CD8-positive, alpha-beta T cell (primary cell): ENCODE measurements at places on chromosomes 11 and 22. TPM values are rescaled to one million over a fixed set of nuclear protein-coding genes. Genes with fewer than 3 reads are reported as not detected.

MS4A3 gene
- total RNA-seq, result not detected

CCDC81 gene
- 0.22 TPM for total RNA-seq

UPB1 gene
- 3.7 TPM for total RNA-seq

GRCh38 chr11:10927538-10927937, 69.7 kb upstream of the ZBED5 start:
- DNase-seq, result no peak

DNA sequence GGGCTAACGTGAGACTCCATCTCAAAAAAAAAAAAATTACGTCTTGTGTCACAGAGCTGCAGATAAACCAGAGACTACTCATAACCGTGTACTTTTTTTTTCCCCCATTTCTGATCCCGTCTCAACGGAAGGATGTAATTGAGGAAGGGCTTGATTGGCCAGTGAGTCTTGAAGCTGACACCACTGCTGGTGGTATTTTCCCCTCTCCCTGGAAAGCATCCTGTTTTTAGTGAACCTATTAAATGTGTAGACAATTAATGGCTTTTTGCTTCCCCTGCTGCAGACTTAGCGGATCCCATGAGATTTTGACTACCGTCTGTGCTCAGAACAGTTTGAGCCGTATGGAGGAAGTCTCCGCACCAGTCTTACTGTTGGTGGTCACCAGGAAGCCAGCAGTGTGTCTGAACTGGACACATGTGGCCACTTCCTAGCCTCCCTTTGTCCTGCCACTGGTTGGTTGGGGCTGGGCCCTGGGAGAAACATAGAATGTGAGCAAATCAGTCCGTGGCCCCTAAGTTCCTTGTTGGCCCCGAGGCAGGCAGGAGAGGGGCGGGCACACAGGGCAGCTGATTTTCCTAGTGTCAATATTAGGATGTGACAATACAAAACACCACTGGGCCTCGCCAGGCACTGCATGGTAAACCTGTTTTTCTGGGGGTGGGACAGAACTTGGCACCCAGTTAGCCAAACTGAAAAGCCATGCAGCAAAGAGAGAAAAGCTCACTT, 3.1 kb downstream of the BIK start:
- no peak for DNase-seq

GRCh38 chr11:23519194-23519593, 658.9 kb upstream of the CCDC179 start:
- no peak for DNase-seq

DNA sequence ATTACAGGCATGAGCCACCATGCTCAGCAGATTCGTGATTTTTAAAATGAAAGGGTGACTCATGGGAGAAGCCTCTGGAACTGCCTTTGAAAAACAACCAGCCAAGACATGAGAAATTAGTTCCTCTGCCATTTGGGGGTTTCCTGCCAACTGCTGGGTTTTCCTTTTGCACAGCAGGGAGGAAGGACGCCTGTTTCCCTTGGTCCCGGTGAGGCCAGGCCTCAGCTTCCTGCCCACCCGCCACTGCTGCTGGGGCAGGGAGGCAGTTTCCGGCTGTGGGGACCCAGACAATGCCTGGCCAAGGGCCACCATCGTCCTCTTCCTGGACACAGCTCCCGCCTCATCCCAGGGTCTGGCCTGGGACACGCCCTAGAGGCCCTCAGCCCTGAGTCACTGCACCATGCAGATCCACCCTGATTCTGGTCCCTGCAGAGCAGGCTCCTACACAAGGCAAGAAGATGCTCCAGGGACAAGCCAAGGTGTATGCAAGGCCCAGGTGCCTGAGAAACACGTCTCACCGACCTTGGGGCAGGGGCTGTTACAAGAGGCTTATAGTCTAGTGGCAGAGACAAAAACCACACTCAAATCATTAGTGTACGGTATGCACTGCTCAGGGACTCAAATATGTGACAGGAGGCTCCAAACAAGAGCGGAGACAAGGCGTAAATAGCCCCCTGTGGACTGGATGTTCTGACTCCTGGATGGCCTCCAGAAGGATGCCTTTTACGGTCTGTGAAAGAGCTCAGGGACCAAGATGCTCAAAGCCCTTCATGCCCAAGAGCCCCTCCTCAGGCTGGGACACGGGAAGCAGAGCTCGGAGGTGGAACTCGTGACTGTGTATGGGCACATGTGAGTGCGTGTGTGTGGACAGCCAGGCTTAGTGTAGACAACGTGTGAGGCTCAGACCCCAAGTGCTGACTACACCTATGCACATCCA, 10.0 kb downstream of the PPM1F start:
- DNase-seq, result no peak

DNA sequence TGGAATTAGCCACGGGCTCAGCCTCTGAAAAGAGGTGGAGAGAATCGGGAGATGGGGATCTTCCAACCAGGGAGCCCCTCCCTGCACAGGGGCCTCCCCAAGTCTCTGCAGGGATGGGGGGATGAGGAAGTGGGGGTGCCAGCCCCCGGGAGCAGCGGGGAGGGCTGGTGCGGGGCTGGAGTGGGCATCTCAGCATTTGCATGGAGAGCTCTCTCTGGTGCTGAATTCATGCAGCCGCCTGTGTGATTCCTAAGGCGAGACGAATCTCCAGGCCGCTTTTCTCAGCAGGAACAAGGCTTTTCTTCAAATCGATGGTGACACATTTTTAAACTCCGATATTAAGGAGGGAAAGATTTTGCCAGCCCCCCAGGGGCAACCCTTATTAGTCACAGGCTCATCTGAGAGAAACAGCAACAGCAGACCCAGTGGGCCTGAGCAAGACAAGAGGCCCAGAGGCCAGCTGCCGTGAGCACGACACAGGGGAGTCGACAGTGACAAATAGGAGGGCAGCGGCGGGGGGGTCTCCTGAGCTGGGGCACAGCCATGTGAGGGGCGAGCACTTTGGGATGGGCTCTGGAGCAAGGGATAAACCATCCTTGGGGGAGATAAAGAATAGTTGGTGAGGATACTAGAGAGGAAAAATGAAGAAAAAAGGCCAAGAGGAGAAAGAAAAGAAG, 29.0 kb downstream of the MACROD1 start:
- no peak for DNase-seq

DNA sequence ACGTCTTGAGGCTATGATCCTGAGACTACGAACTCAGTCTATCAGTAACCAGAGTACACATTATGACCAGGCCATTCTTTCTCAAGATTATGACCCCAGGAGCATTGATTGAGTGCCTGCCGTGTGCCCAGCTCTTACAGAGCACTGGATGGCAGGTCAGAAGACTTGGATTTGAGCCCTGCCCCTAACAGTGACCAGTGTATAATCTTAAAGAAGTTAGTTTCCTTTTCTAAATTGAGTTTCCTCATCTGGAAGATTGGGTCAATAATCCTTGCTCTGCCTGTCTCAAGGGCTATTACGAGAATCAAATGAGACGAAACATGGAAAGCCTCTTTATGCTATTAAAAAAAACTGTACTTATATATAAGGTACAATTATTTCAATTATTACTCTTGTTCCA, 38.2 kb downstream of the SLCO2B1 start:
- no peak for DNase-seq

- no peak for DNase-seq
These were observed 11.0 kb upstream of the SLC36A4 start for GRCh38 chr11:93208663-93209270.

GRCh38 chr11:75474240-75474639, 41.2 kb upstream of the KLHL35 start:
- DNase-seq, result no peak

DNA sequence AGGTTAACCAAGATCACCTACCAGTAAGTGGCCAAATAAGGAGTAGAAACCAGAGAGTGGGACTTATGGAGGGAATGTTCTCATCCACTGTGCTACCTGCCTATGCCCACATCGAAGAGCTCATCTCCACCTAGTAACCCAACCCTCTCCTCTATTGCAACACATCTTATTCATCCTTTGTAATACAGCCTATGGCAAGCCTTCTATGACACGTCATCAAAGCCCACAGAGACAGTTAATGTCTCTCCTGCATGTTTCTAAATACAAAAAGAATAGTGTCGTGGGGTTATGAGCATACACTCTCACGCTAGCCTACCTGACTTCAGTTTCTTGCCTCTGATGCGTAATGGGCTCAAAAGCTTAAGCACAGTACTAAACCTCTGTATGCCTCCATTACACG, 1158.1 kb upstream of the TENM4 start:
- DNase-seq, result no peak
